Neural progenitor cell (in vitro differentiated cells): ENCODE measurements at places on chromosomes 3 and 15. TPM values are rescaled to one million over a fixed set of nuclear protein-coding genes. Genes with fewer than 3 reads are reported as not detected.

DNA sequence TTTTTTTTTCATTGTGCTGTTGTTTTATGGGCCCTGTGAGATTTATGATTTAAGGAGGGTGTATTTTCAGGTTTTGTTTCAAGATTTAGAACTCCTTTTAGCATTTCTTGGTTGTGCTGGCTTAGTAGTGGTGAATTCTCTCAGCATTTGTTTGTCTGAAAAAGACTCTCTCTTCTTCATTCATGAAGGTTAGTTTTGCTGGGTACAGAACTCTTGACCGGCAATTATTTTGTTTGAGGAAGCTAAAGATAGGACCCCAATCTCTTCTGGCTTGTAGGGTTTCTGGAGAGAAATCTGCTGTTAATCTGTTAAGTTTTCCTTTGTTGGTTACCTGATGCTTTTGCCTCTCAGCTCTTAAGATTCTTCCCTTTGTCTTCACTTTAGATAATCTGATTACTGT is 46.9 kb downstream of the LYSMD4 start:
- no peaks in the 10 kb centered on the region for H3K27me3 ChIP-seq
- no peak for DNase-seq
- peaks cover 5% of the 10 kb centered on the region for H3K36me3 ChIP-seq
- H3K4me1 ChIP-seq: no peaks in the 10 kb centered on the region

DNA sequence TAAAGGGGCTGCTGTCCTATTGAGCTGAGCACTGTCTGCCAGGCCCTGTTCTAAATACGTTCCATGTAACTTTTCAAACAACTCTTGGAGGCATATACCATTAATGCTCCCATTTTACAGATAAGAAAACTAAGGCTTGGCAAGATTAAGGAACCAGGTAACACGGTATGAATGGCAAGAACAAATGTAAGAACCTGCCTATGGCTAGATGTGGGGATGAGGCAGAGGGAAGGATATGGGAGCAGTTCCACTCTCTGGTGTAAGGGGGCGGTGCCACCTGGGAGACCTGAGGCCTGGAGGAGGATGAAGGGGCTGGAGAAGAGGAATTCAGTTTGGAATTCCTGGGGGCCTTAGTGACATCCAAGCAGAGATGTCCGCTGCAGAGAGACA is 3.8 kb upstream of the LMAN1L start:
- no peak overlapping the region for H3K4me3 ChIP-seq
- H3K36me3 ChIP-seq: no peaks in the 10 kb centered on the region
- H3K27ac ChIP-seq: no peak overlapping the region
- H3K27me3 ChIP-seq: no peaks in the 10 kb centered on the region

DNA sequence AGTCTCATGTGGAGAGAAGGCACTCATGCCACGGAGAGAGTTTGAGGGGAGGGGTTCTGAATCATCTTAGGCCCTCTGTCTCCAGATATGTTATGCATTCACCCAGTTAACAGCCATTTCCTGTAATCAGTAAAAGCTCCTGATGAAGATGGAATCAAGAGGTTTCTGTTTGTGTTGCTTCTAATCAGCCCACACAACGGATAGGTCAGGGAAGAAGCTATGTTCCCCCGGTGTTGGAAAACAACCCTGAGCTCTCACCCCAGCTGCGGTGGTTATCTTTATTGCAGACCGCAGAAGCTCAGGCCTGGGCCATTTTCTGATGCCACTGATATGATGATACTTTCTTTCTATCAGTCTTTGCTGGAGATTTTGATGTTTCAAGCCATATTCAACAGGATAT is 338.5 kb upstream of the ONECUT1 start:
- no peak for DNase-seq
- no peak overlapping the region for H3K4me3 ChIP-seq
- H3K27ac ChIP-seq: no peak overlapping the region
- no peaks in the 10 kb centered on the region for H3K36me3 ChIP-seq

- DNase-seq: no peak
- H3K36me3 ChIP-seq: no peaks in the 10 kb centered on the region
- peaks cover 4% of the 10 kb centered on the region for H3K4me1 ChIP-seq
- no peaks in the 10 kb centered on the region for H3K27me3 ChIP-seq
Observed at GRCh38 chr3:72346526-72346926, 501.7 kb downstream of the SHQ1 start.

The XIRP1 gene
- total RNA-seq: not detected in 2 replicates

DNA sequence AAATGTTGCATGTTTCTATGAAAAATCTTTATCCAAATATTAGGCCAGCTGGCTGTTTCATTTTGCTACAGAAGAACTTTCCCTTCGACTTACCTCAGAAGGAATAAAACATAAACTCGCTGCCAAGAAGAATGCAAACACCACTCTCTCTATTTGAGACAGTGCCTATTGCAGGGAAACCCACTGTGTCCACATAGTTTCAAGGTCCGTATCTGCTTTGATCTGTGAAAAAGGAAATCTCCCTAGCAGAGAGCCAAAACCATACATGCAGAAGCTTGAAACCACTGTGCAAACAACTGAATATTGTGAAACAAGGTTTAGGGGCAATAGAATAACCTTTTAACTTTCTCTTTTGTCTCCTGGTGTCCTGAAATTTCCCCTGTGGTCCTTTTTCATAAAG is 35.0 kb upstream of the CAPN7 start:
- no peak overlapping the region for H3K4me3 ChIP-seq
- no peaks in the 10 kb centered on the region for H3K36me3 ChIP-seq
- no peak overlapping the region for H3K27ac ChIP-seq
- DNase-seq: no peak
- no peaks in the 10 kb centered on the region for H3K4me1 ChIP-seq

DNA sequence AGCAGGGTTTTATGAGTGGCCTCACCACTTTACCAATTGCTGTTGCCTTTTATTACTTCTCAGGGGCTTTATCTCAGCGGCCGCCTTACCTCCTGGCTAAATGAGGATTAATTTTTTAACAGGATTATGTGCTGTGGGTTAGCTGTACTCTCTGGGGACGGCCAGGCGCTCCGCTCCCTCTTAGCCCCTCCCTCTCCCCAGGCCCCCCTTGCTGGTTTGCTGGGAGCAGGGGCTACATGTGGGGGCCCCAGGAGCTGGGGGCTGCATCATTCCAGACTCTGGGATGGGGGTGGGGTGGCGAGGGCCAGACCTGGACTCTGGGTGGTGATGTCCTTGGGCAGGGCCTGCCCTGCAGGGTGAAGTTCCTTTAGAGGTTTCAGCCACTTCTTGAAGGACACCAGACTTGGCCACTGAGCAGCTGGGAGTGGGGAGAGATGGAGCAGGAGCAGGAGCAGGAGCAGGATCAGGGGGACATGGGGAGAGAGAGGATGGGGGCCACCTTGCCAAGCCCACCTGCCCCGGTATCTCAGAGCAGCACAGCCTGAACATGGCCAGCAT is 196.1 kb downstream of the GOLGA6L6 start:
- no peaks in the 10 kb centered on the region for H3K27me3 ChIP-seq
- H3K4me3 ChIP-seq: no peak overlapping the region
- DNase-seq: no peak
- H3K4me1 ChIP-seq: no peaks in the 10 kb centered on the region

DNA sequence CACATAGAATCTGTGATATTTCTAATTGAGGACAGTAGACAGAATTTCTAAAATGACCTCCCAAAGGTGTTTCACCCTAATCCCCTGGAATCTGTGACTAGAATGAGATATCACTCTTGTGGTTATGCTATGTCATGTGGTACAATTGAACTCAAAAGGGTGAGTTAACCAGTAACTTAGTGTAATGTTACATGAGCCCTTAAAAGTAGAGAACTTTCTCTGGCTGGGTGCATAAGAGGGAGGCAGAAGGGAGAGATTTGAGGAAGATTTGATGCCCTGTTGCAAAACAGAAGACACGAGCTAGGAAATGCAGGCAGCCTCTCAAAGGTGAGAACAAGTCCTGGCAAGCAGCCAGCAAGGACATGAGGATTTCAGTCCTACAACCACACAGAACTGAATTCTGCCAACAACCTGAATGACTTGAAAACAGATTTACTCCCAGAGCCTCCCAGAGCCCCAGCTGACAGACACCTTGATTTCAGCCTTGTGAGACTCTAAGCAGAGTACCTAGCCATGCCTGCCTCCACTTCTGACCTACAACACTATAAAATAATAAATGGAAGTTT is 160.3 kb downstream of the MTHFS start:
- H3K36me3 ChIP-seq: no peaks in the 10 kb centered on the region
- no peaks in the 10 kb centered on the region for H3K27me3 ChIP-seq
- no peaks in the 10 kb centered on the region for H3K4me1 ChIP-seq
- no peak overlapping the region for H3K4me3 ChIP-seq
- no peak for DNase-seq
